NCI-H1694 treated with DMSO at 0.1 percent for 48 hours (cell line): ENCODE measurements at places on chromosomes 2 and 18.

- no peak for DNase-seq
Measured at GRCh38 chr2:30155202-30155601, 8.4 kb downstream of the YPEL5 start.

DNA sequence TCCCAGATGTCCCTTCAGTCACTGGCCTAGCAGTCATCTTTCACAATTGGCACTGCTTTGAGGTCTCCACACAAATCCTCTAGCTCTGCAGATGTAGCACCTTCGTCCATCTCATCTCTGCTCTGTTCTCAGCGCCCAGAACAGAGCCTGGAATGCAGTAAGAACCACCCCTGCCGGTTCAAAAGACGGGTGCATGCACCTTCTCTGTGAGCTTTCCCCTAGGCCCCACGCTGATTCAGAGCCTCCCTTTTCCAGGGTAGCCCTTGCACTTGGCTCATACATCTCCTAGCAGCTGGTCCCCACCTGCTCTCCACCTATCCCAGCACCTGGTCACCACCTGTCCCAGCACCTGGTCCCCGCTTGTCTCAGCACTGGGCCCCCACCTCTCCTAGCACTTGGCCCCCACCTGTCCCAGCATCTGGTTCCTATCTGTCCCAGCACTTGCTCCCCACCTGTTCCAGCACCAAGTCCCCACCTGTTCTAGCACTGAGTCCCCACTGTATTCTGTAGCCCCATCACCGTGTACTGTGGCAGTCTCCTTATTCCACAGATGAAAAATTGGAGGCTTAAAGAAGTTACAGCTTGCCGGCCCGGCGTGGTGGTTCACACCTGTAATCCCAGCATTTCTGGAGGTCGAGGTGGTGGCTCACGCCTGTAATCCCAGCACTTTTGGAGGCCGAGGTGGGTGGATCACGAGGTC, 4.7 kb upstream of the KCNF1 start:
- DNase-seq: peak; percentile 37

DNA sequence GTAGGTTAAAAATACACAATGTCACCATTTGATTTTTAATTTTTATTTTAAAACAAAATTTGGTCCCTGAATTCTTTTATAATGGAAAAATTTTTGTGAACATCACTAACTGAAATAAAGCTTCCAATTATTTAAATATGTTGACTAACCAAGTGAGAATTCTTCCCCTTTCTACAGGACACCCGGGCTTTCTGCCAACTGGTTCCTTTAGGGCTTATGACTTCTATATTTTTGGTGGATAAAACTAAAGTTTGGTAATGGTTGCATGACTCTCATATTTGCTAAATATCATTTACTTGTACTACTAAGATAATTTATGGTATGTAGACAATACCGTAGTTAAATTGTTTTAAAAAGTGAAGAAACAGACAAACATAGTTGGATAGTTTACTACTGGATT, 291.0 kb upstream of the DOK6 start:
- no peak for DNase-seq

- no peak for DNase-seq
Measured at GRCh38 chr18:38367473-38367872, 801.9 kb upstream of the CELF4 start.

DNA sequence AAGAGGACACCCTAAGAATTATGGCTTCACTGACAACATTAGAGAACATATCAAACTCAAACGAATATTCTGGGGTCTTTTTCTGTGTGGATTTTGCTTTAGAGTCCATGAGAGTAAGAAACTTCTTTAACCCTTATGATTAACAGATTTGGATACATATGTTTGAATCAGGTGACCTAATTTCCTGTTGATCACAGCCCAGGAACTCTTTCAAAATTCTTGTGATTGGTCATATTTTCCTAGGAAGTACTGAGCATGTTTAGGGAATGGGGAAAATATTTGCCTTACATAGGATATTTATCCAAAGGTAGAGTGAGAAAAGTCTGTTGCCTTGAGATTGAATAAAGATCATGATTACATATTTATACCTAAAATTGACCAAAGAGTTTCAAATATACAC, 160.0 kb downstream of the KCNH7 start:
- no peak for DNase-seq

DNA sequence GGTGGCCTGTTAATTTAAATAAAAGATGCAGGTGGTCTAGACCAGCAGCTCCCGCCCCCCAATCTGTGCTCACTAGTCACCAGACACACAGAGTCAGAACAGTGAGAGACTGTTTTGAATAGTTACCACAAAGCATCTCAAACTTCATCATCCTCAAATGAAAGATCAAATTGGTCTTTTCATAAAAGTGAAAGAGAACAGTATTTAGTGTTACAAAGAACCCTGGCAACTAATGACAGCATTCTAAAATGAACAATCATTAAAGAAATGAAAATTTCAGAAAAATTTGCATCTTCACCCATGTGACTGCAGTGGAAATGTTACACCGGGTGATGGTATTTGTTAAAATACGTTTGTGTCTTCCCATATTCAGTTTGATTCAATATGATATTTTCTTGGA, 65.5 kb upstream of the PMAIP1 start:
- DNase-seq: no peak

DNA sequence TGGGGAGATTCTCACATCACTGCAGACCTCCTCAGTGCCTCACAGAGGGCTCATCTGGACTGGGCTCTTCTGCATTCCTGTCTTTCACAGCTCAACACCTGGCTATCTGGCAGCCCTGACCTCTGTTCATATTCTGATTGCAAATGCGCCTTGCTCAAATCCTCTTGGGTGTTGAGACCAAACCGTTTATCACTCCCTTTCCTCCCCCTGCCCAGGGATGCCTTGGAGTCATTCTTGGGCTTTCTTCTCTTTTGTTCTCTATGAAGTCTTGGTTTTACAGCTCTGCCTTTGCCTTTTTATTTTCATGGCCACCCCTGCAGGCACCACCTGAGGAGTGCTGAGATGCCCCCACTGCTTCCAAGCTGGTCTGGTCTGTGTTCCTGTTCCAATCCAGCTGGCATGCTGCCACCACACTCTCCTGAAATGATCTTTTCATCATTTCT, 26.3 kb downstream of the TUBB6 start:
- DNase-seq: no peak

- no peak for DNase-seq
Measured at GRCh38 chr2:33477473-33478468, 1.3 kb downstream of the RASGRP3 start.

GRCh38 chr2:164700390-164700789, 79.1 kb upstream of the GRB14 start:
- no peak for DNase-seq

DNA sequence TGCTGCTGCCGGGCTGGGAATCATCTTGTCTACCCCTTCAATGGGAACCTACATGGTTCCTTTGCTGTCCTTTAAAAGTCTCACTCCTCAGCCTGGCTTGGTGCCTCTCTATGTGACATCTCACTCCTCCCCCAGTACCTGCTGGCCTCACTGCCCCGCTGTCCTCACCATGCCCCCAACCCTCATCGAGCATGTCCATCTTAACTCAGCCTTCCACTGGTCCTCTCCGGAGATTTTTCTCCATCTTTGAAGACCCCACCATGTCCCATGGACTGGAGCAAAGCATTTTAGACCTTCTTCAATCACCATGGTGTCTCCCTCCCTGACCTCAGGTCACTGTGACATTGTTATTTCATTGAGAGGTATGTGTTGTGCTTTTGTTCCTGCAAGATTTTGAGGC, 58.1 kb upstream of the SIX3 start:
- no peak for DNase-seq

GRCh38 chr2:29388071-29388470, 272.9 kb downstream of the CLIP4 start:
- no peak for DNase-seq

DNA sequence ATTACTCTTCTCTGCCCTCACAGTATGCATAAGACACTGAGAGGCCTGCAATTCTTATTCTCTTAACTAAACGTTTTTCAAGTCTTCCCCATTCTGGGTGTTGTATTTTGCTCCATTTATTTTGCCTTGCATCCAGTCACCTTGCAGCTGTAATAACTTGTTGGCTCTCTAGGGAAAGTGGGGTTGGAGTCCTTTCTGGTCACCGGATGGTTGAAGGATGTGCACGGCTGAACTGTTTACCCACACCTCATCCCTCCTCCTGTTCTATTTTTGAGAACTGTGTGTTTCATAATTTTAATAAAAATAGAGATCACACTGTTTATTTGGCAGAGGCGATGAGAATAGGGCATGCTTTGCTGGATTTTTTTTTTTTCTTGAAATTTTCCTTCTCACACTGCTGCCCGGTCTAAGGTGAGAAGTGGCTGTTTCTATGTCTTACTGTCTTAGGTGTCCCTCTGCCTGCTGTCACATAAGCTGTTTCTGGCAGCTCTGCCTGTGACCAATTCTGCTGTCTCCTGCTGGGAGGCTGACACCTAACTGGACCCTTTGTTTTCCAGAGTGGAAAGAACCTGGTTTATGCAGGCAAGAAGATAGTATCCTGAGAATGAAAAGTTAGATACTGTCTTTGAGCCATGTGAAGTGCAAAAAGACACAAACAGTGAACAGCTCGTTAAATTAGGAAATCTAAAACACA, 342.6 kb downstream of the DPP10 start:
- DNase-seq: no peak

DNA sequence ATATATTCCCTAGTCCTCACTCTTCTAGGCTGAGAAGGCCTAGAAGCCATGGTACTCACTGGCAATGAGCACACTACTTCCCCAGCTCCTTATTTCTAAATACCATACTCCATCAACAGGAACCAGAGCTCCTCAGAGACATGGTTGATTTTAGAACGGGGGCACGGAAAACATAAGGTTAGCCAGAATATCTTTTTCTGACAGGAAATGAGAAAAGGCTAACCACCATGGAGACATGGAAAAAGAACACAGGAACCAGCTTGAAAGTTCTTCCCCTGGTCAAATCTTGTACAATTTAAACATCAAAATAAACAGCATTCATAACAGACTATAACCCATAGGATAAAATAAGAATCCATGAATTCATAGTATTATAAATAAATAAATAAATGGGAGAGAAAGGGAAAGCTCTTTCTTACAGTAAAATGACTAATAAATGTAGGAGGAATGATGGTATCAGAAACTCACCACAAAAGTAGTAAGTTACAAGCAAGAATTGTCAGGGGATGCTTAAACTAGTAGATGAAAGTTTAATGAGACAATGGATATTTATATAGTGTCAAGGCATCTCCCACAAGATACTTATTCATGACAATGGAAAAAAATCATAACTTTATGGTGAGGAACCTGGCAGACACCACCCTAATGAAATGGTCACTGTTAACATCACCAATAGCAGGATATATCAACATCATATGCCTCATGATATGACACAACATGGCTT, 20.6 kb upstream of the GCC2 start:
- DNase-seq: no peak

GRCh38 chr18:36078751-36079529, 11.6 kb upstream of the RPRD1A start:
- no peak for DNase-seq

GRCh38 chr2:140814141-140814540, 1316.7 kb downstream of the LRP1B start:
- DNase-seq: no peak

DNA sequence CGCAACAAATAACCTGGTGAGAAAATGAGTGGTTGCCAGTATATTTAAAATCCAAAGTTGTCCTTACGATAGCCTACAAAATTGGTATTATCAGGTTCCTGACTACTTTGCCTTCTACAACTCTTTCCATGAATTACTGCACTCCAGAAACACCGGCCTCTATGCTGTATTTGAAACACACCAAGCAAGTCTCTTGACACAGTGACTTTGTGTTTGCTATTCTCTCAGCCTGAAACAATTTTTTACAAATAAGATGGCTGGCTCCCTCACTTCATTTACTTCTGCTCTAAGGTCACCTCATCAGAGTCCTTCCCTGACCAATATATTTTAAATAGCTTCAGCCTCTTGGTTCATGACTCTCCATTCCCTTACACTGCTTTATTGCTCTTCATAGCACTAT, 12.2 kb downstream of the KANSL1L start:
- DNase-seq: no peak

DNA sequence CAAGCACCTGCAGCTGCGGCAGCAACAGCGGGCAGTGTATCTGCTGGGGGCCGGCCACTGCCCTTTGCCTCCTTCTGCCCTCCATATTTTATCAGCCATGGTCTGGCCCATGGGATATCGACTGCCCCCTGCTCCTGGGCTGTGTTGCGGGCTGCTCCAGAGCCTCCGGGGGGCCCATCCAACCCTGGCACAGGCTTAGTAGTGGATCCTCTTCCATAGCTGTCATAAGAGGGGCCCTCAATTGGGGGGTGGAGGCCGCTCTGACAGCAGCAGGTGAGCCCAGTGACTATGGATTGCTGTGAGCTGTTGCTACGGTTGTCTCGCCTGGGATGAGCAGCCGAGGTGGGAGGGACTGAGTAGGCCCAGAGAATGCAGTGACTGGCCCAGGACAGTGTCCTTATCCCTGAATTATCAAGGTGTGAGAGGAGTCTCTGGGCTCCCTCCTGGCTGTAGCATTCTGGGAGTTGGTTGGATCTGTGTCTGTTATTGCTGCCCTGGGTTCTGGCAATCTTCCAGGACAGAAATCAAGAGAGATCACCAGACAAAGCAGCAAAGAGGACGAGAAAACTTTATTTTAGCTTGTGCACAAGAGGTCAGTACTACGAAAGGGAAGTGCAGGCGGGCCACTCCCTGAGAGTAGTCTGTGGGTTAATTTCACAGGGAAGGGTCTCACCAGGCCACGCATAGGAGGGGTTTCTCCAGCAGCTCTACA, 145.1 kb downstream of the ASB1 start:
- no peak for DNase-seq

DNA sequence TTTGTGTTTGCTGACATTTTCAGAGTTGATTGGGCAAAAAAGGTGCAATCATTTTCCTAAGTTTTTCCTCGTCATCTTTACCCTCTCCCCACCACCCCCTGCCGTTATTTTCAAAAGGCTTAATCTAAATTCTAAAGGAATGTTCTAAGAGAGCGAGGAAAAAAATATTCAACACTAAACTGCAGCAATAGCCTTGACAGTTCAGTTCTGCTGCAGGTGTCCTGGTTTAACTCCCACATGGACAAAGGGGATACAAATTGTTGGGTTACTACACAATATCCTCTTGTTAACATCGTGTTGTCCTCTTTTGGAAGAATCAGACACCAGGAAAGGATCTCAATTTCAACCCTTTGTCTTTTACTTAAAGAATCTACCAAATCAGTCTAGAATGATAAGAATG, 696.5 kb downstream of the NRXN1 start:
- DNase-seq: no peak

DNA sequence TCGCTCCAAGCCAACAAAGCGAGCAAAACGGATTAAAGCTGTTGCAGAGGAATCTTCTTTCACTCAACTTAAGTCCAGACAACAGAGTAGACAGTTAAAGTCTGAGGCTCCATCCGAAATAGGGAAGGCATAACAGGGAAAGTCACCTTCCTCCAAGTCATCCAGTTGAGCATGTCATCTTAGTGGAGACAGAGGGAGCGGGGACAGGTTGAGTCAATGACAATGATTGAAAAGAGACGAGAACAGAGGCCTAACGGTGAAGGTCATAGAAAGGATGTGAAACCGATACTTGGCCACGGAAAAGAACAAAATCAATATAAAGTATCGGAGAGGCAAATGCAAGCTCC, 455 bp downstream of the C18orf32 start:
- DNase-seq: peak; percentile 28

- no peak for DNase-seq
Measured at GRCh38 chr18:77042583-77042982, 90.0 kb downstream of the MBP start.
